GM18507 (cell line): ENCODE measurements at places on chromosomes 12 and 14.

- no peak for DNase-seq
These were observed 737 bp upstream of the TEX52 start for GRCh38 chr12:2857576-2857975.

- DNase-seq = no peak
These were observed 626 bp downstream of the TXNDC16 start for GRCh38 chr14:52551696-52552062.

DNA sequence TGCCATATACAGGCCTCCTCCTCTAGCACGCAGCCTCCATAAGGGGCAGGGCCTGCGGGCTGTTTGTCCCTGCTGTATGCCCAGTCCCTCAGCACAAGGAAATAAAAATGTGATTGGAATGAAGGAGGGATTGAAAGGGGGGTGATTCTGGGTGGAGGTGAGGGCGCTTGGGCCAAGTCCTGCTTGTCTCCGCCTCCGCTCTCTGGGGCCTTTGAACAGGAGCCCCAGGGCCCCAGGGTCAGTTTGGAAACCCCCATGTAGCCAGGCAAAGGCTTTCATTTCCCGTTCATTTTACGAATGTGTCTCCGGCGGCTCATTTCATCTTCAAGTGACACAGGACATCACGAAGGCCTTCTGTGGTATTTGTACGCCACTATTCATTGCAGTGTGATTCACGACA lies 4.5 kb upstream of the CACNA2D4 start:
- DNase-seq = no peak

GRCh38 chr12:104877103-104877705 lies 80.9 kb downstream of the SLC41A2 start:
- peak; percentile 8 for DNase-seq
